ENCODE measurements at places on chromosomes 1 and 21. TPM values are rescaled to one million over a fixed set of nuclear protein-coding genes. Genes with fewer than 3 reads are reported as not detected.

HTR1D gene
- total RNA-seq, result not detected

PDZK1IP1 gene
- not detected for total RNA-seq

PTPN22 gene
- total RNA-seq, result 68.7 TPM

LRRC53 gene
- total RNA-seq, result not detected

PCSK9 gene
- 0.07 TPM for total RNA-seq

NUP210L gene
- 0.09 TPM for total RNA-seq

KCNT2 gene
- not detected for total RNA-seq

ARHGAP29 gene
- total RNA-seq, result not detected

GBP6 gene
- 0.36 TPM for total RNA-seq

Measured in T-helper 2 cell treated with Interferon-gamma antibody and Interleukin-4, amounts not matched to agents 100 ng/mL and 5 ng/mL, for 36 hours (primary cell).